ENCODE measurements at places on chromosomes 12 and 14.
A peak's percentile ranks its signal among the peaks of the same experiment; 100 is the strongest.

GRCh38 chr14:91373591-91374254 is 43.9 kb downstream of the CCDC88C start:
- DNase-seq = no peak

DNA sequence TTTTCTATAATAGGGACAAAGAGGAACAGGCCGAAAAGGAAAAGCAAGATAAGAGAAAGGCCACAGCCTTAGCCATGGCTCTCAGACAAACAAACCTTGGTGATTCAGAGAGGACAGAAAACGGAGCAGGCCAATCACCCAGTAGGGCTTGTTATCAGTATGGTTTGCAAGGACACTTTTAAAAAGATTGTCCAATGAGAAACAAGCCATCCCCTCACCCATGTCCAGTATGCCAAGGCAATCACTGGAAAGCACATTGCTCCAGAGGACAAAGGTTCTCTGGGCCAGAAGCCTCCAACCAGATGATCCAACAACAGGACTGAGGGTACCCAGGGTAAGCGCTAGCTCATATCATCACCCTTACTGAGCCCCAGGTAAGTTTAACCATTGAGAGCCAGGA is 243.8 kb upstream of the BTG1 start:
- DNase-seq = no peak

- no peak for DNase-seq
Observed at GRCh38 chr12:52769354-52769753, 7.8 kb downstream of the KRT76 start.

- DNase-seq = no peak
Observed at GRCh38 chr12:1796515-1797010, 23.8 kb upstream of the LRTM2 start.

DNA sequence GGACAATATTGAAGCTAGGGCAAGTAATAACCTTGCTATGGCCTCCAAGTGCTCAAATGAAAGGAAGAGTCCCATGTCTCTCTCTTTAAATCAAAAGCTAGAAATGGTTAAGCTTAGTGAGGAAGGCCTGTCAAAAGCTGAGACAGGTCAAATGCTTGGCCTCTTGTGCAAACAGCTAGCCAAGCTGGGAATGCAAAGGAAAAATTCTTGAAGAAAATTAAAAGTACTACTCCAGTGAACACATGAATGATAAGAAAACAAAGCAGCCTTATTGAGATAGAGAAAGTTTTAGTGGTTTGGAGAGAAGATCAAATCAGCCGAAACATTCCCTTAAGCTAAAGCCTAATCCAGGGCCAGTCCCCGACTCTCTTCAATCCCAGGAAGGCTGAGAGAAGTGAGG is 84.1 kb upstream of the PLEKHA5 start:
- DNase-seq = no peak

- DNase-seq = no peak
Observed at GRCh38 chr14:99564256-99564925, 39.6 kb downstream of the CCDC85C start.

- peak; percentile 59 for DNase-seq
Observed at GRCh38 chr14:95340201-95340697, 20.5 kb upstream of the CLMN start.

Measured in D341Med (cell line).